Aorta (tissue), 5 donors: ENCODE measurements at places on chromosomes 3 and 15. TPM values are rescaled to one million over a fixed set of nuclear protein-coding genes. Genes with fewer than 3 reads are reported as not detected.

SSUH2 gene
- total RNA-seq, result 0.78 TPM

PKM gene
- total RNA-seq, result 478 TPM

ACAD11 gene
- 31.9 TPM for total RNA-seq

CCRL2 gene
- 5.1 TPM for total RNA-seq

PLA2G4B gene
- 11.1 TPM for total RNA-seq

GRK7 gene
- not detected for total RNA-seq

NOX5 gene
- total RNA-seq, result 0.18 TPM

DNA sequence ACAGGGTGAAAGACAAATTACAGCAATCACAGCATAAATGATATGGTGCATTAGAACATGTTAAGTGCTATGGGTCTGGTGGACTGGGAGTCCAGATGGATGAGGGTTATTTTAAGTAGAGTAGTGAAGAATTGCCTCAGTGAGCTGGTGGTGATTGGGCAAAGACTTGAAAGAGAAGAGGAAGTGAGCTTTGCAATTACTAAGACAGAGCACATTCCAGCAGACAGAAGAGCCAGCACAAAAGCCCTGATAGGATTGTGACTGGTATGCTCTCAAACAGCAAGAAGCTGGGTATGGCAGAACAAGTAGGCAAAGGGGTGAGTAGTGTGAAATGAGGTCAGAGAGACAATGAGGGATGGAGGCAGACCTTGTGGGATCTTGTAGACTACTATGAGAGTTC is 2.1 kb upstream of the ACKR4 start:
- no peak for DNase-seq

GRCh38 chr3:36649125-36649524 is 115.2 kb downstream of the DCLK3 start:
- DNase-seq, result no peak

- no peak for DNase-seq
Measured at GRCh38 chr3:194647747-194648146, 14.5 kb upstream of the TMEM44 start.

GRCh38 chr15:24848050-24848449 is 106.7 kb upstream of the SNRPN start:
- DNase-seq, result no peak

GRCh38 chr3:176526225-176526624 is 671.1 kb downstream of the TBL1XR1 start:
- no peak for DNase-seq

- DNase-seq, result no peak
Measured at GRCh38 chr3:187006864-187007630, 76.7 kb downstream of the ST6GAL1 start.

- no peak for DNase-seq
Measured at GRCh38 chr15:38190501-38190900, 62.1 kb upstream of the SPRED1 start.

GRCh38 chr15:66850078-66850991 is 148.3 kb downstream of the SMAD6 start:
- DNase-seq, result peak; percentile 83

DNA sequence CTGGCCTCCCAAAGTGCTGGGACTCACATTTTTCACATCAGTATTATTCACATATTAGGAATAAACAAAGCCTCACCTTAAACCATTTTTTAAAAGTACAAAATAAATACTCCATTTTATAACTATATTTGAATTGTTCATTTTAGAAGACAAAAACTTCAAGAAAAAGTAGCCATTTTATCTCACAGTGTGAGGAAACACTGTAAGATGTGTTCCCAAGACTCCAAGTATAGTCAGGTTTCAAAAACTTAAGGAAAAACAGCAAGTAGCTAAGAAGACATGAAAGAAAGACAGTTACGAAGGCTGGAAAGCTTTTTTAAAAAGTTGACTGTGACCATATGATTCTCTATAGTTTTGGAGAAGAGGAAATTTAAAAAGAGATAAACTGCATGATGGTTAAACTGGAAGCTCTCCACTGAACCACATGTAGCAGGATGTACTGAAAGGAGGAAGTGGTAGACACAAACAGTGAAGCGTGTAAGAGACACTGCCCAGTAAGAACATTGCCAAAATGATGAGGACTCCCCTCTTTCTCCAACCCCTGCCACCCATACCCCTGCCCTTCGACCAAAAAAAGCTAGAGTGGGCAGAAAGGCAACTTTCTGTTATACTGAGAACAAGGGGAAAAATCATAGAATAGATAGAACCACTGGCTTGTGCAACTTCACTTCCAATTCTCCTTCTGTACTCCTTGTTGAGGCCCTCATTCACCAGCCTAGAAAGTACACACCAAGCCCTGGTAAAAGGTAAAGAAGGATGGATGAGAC is 6.2 kb upstream of the TMF1 start:
- no peak for DNase-seq

- DNase-seq, result no peak
Measured at GRCh38 chr3:100277255-100277800, 16.5 kb downstream of the TBC1D23 start.

DNA sequence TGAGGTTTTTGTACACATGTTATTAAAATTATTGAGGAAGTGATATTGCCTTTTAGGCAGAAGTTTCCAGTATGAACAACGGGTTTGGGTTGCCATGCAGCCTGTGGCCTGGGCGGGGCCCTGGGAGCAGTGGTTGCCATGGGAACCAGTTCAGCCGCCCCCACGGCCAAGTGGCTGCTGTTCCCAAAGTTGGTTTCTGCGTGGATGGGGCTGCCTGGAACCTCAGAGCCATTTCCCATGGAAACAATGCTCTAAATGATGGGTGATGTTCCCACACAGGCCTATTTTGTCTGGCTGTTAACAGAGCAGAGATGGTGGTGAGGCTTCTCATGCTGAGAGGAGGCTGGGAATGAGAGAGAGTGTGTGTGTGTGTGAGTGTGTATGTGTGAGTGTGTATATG is 19.5 kb downstream of the MRAS start:
- peak; percentile 89 for DNase-seq

GRCh38 chr15:59247364-59247763 is 40.7 kb downstream of the LDHAL6B start:
- DNase-seq, result no peak

GRCh38 chr3:95705786-95706418 is 1108.5 kb upstream of the EPHA6 start:
- no peak for DNase-seq

DNA sequence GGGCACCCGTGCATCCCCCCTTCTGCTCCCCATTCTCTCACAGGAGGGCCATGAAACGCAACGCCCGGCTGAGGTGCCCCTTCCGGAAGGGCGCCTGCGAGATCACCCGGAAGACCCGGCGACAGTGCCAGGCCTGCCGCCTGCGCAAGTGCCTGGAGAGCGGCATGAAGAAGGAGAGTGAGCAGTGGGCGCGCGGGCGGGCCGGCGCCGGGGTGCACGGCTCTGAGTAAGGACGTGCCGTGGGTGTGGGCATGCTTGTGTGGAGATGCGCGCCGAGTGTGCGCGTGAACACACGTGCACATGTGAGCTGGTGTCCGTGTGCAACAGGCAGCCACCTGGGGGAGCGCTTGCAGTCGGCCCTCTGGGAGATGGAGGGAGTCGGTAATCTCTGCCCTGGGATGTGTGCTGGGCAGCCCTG is 28.1 kb downstream of the NR1I2 start:
- peak; percentile 56 for DNase-seq

- no peak for DNase-seq
Measured at GRCh38 chr3:64161481-64161952, 63.7 kb downstream of the PRICKLE2 start.

- DNase-seq, result no peak
Measured at GRCh38 chr3:47482366-47482765, 6.6 kb upstream of the SCAP start.

- DNase-seq, result no peak
Measured at GRCh38 chr3:58116161-58116955, 94.4 kb downstream of the DNASE1L3 start.

- no peak for DNase-seq
Measured at GRCh38 chr15:49290191-49290590, 120.1 kb downstream of the GALK2 start.

GRCh38 chr3:73804204-73804603 is 179.5 kb upstream of the PDZRN3 start:
- no peak for DNase-seq

- DNase-seq, result no peak
Measured at GRCh38 chr3:40099871-40100270, 209.6 kb upstream of the EIF1B start.

DNA sequence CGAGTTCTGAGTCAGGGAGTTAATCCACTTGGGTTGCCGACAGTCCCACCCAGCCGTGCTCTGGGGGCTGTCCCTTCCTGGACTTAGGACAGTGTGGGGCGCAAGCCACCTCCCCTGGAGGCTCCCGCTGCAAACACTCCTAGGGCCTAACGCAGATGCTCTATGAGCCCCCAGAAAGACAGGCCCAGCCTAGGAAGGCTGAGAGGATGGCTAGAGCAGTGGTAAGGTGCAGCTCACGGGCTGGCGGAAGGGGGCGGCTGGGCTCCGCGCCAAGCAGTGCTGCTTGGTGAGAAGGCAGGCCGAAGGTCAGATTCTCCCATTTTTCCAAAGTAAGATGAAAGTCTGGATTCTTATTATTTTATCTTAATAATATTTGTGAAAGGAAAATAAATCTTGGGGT is 84.6 kb upstream of the ALDH1L1 start:
- no peak for DNase-seq

- DNase-seq, result no peak
Measured at GRCh38 chr3:135368316-135368715, 573.3 kb downstream of the EPHB1 start.

DNA sequence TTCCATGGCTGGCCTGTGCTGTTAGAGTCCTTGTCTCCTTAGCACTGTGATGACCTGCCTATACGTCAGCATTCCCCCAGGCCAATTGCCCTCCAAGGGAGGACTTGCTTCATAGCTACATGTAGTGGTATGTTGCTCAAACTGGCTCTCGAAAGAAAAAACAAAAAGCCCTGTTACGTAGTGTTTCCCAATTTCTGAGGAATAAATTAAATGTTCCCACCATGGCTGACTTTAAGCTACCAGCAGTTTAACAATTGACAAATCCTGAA is 54.6 kb downstream of the WNT7A start:
- DNase-seq, result no peak

- no peak for DNase-seq
Measured at GRCh38 chr3:194811118-194811517, 125.4 kb downstream of the FAM43A start.

DNA sequence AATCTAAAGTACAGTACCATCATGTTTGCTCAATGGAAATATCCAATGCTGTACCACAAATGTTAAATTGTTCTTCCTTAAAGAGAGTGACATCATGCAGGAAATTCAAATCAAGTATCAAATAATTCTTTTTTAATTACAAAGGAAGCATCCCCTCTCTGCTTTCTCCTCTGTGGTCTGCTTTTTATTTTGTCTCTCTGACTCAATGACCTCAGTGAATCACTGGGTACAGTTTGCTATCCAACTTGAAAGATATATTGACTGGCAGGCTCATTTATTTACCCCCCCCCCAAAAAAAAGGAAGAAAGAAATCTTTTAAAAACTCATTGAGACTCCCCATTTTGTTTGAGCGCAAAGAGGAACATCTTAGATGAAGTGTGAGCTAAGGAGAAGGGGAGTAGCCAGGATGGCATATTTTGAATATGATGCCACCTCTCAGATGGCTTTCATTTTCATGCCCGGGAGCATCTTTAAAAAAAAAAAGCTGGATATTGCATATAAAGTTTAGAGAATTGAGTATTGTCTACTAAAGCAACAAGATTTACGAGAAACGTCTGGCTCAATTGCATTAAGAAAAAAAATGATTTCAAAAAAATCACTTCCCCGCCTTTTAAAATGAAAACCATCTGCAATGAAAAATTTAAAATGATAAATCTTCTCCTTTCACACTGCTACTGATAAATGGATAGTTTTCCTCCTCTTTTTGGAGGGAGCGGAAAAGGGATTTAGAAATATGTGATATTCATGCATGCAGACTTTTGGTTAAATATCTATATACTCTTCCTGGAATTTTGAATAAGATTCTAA is 307.1 kb upstream of the DPH6 start:
- DNase-seq, result no peak

GRCh38 chr3:120682095-120682681 is at the start of gene HGD:
HGD (minus strand) TSS chr3:120682239; CDS start chr3:120682111, 128 bp downstream.
- DNase-seq, result no peak

GRCh38 chr3:111143-112069 is 85.2 kb upstream of the CHL1 start:
- DNase-seq, result no peak
